ENCODE measurements at places on chromosomes 3 and 15.
A peak's percentile ranks its signal among the peaks of the same experiment; 100 is the strongest.

GRCh38 chr15:31974855-31975829 lies 55.2 kb upstream of the CHRNA7 start:
- peak; percentile 37 for DNase-seq

DNA sequence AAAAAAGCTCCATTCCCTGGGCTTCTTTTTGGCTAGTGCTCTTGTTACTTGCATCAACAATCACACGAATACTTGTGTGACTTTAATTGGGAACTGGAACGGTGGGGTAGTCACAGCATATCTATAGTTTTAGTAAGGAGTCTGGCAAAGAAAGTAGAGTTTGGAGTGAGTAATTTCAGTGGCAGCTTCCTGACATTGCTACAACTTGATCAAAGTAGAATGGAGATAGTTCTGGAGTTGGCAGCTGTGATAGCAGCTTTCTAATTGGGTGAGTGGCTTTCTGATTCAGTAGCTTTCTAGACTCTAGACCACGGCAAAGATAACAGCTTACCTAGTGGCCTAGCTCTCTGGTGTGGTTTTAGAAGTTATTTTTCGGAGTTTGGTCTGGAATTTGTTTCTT lies 475.0 kb downstream of the TUSC7 start:
- DNase-seq = no peak

DNA sequence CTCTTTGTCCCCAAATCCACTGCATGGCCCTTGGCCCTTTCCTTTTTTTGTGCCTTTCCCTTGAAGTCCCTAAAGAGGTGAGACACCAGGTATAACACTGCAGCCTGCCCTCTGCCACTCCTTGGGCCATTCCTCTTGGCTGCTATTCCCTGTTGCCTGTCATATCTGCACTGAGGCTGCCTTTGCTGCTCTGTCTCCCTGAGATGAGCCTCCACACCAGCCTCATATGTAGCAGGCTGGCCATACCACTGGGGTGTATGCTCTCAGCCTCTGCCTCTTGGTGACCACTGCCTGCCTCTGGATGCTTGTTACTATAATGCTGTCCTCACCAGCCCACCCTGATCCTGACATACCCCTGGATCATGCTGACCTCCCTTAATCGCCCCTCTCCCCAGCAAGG lies 252.0 kb downstream of the CLSTN2 start:
- DNase-seq = no peak

DNA sequence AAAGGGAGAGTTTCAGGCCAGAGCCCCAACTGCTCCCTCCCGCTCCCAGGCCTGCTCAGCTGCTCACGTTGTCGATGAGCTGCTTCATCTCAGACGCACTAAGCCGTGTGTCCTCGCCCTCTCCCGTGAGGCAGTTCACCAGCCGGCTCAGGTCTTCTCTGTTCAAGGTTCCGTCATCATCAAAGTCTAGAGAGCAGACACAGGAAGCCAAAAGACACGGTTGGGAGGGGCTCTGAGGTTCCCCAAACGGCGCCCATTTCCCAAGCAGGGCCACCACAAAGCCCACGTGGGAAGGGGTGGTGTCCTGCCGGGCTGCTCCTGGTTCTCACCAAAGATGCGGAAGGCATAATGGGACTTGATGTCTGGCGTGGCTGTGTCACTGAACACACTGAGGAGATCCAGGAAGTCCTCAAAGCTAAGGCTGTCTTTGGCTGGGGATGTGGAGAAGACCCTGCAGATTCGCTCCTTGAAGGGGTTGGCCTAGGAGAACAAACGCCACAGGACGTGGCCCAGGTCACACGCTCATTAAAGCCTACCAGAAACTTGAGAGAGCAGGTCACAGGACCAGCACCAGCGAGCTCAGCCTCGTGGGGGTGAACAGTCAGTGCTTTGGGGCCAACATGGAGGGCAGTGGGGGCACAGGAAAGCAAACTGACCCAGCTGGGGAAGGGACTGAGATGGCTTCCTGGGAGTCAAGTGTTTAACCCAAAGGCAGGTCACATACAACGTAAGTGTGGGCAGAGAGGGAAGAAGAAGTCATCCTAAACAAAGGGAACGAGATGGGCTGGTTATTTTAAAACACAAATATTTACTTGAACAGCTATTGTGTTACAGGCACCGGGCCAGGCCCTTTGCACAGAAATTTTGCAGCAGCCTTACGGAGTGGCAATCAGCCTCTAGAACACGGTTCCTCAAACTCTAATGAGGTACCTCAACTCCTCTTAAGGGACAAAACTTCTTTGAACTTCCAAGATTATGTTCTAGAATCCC lies 2.4 kb downstream of the CIB1 start:
- peak; percentile 82 for DNase-seq

Measured in CD4-positive, alpha-beta T cell treated with Interleukin-4 for 4 hours (primary cell).